ENCODE measurements at places on chromosomes 2 and 18.

- DNase-seq: peak; percentile 5
These were observed 1517.5 kb upstream of the ZEB2 start for GRCh38 chr2:146037334-146037870.

GRCh38 chr2:1248187-1248586 lies 165.1 kb upstream of the TPO start:
- DNase-seq: no peak

DNA sequence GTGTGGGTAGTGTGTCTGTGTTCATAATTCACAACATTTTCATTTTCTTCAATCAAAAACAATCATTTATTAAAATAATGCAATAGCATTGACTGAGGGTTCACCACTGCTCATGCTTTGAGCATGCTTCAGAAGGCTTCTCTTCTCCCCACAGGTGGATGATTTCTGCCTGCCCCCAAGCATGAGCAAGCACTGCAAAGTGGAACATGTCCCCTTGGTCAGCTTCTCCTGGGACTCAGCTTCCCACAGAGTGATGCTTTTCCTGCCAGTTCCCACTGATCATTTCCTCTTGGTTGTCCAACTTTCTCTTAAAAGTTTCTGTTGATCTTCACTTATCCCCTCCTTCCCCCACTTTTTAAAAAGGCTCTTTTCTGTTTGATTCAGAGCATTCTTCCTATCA lies 31.5 kb upstream of the CDH19 start:
- no peak for DNase-seq

GRCh38 chr18:75115514-75115913 lies 93.4 kb downstream of the PTGR3 start:
- no peak for DNase-seq

DNA sequence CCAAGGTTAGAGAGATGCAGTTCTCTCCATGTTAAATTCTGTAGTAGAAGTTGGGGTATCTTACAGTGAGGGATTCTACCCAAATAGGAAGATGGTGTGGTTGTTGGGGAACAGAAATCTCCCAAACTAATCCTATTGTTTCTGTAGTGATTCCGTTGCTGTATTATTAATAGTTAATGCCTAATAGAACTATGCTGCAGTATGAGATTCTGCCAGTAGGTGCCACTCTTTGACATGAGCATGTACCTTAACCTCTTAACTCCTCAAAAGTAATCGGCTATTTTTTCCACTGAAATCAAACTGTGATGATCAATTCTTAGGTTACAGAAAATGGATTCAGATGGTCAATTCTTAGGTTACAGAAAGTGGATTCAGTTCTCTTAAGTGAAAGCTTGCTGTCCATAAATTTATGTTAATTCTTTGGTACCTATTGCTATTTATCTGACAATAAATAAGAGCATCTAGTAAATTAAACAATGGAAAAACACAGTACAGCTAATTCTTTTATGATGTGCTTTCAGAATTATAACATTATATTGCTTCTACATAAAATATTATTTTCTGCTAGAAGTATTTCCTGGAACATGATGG lies 97.9 kb upstream of the DLX2 start:
- DNase-seq: no peak

DNA sequence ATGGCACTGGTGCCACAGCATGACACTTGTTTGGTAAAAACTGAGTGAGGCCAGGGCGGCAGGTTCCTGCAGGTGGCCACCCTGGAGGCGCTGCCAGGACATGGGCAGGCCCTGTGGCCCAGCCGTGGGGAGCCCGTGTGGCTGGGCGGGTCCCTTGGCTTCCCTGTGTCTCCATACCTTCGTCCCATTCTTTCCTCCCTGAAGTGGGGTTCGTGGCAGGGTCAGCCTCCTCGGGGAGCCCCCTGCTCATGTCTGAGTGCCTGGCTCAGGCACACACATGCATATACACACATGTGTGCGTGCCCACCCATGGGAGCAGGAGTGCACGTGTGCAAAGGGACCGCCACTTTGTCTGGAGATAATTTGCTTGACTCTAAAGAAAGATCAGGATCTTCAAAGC lies 86.5 kb upstream of the HDAC4 start:
- DNase-seq: no peak

DNA sequence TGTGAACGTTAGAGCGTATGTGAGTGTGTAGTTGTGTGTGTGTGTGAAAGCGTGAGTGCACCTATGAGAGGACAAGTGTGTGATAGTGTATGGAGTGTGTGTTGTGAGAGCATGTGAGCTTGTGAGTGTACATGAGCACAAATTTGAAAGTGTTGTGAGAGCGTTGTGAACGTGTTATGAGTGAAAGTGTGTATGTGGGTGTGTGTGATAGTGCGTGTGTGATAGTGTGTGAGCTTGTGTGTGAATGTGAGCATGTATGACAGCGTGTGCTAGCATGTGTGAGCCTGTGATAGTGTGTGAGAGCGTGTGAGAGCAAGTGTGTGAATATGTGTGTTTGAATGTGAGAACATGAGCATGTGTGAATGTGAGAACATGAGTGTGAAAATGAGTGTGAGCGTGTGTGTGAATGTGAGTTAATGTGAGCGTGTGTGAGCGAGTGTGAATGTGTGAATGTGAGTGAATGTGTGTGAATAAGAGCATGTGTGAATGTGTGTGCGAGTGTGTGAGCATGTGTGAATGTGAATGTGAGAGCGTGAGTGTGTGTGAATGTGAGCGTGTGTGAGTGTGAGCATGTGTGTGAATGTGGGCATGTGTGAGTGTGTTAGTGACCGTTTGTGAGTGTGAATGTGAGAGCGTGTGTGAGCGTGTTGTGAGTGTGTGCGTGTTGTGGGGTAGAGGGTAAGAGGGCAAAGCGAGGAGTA lies 25.0 kb downstream of the RALB start:
- no peak for DNase-seq

- DNase-seq: no peak
These were observed 355.3 kb upstream of the RAB12 start for GRCh38 chr18:8253944-8254343.

DNA sequence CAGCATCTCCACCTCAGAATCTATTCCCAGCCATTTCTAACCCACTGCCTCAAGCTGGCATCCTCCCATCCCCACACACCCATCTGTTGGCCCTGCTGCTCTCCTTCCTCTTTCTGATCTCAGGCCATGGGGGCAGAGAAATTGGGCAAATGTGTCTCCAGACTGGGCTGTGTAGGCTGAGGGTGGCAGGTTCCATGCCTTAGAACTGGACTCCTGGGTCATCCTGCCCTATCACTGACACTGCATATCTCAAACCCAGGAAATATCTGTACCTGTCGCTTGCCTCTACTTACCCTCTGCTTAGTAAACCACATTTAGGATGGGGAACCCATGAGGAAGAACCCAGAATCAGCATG lies 1.8 kb downstream of the WNT10A start:
- no peak for DNase-seq

GRCh38 chr18:53991805-53992204 lies 232.7 kb downstream of the MBD2 start:
- peak; percentile 30 for DNase-seq

DNA sequence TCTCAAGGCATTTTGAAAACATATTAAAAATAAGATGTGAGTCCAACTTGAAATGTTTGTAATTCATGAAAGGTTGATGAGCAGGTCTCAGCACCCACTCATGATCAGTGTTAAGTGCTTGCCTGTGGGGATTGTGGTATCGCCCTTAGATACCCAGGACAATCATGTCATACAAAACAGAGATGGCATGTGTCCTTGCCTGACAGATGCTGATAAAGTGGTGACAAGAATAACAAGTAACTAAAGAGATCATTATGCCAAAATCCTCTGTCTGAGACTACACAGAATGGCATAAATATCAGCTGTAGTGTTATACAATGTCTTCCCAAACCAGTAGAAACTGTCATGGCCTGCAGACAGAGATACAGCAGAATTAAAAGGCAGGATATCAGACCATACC lies 930.3 kb downstream of the SUCLG1 start:
- no peak for DNase-seq

DNA sequence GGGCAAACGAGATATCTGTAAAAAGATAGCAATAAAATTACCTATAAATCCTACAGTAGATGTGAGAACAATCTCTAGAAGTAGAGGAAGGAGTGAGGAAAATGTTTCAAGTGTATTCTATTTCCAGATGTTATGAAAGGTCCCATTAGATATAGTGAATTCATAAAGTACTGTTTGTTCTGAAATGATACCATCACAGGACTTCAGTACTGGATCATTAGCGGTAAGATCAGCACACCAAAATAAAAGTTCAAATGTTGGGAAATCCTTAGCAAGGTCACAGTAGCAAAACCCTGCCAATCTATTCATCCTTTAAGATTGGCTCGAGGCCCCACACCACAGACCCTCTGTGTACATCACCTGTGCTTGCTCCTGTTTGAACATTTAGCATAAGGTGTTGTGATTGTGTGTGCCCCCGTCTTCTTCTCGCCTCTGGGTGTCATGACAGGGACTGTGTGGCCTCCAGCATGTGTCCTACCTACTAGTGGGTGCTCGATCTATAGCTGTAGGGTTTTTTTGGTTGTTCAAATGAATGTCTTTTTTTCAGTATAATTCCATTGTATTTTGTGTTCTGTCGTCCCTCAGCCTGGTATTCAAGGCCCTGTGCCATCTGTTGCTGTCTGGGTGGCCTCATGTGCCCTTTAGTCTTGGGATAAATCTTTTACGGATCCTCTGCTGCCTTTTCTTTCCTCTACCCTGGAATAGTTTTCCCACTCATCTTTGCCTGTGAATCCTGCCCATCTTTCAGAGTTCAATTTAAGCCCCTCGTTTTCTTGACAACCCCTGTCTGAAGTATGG lies 9.1 kb downstream of the MFSD6 start:
- no peak for DNase-seq

DNA sequence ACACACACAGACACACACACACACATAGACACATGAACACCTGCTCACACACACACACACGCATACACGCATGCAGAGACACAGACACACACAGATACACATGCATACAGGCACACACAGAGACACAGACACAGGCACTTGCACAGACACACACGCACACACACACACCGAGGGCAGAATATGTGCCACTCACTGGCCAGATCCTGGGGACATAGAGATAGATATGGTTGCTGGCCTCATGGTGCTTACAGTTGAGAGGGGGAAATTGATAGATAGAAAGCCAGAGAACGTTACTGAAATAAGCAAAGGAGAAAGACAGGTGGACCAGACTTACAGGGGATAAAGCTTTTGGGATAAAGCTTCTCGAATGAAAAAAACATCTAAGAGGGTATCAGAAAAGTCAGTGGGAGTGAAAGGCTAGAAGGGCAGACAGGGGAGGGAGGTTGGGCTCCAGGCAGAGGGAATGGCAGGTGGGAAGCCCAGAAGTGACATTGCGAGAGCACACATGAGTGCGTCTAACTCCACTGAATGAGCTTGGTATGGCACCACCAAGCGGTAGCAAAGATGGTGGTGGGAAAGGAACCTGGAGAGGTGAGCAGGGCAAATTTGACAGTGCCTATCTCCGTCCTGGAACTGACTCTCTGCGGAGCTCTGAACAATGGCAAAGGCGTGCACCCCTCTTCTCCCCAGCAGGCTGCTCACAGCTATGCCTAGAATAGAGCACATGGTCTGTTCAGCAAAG lies 390.1 kb upstream of the TRIB2 start:
- no peak for DNase-seq

DNA sequence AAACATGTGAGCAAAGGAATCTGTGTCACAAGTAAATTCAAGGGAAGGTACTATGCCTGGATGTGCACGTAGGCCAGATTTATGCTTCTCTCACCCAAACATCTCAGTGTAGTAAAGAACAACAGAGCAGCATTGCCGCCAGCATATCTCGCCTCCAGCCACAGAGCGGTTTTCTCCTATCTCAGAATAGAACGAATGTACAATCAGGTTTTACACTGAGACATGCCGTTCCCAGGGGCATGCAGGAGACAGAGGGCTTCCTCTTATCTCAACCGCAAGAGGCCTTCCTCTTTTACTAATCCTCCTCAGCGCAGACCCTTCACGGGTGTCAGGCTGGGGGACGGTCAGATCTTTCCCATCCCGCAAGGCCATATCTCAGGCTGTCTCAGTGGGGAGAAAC lies 175.3 kb downstream of the RPIA start:
- no peak for DNase-seq

GRCh38 chr2:164935118-164936101 lies 19.9 kb downstream of the SLC38A11 start:
- DNase-seq: no peak

- no peak for DNase-seq
These were observed 150.3 kb downstream of the SATB2 start for GRCh38 chr2:199307461-199307860.

GRCh38 chr2:216113572-216113971 lies 4.4 kb downstream of the XRCC5 start:
- no peak for DNase-seq

DNA sequence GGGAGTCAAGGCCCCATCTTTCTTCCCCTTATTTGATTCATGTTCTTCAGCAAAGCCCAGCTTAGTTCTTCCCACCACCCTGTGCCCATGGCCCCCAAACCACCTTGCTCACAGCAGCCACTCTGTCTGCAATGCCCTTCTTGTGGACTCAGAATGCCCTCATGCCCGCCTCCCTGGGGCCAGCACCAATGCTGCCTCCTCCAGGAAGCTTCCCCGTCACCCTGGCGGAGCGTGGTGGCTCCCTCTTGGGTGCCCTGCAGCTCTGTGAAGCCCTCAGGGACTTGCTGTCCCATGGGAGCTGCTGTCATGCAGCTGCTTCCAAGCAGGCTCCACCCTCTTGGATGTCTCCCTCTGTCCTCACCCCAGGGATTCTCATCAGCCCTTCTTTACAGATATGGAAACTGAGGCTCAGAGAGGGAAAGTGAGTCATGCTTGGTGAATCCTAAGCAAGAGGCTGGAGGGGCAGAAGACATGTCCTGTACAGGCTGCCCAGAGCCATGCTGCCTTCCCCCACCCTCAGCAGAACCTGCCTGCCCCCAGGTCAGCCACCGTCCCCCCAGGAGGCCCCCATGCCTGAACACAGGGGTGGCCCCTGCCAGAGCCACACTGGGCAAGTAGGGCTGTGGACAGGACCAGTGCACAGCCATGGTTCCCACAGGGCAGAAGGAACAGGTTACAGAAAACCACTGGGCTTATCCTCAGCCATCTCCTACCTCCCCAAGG lies 11.8 kb upstream of the DUSP2 start:
- no peak for DNase-seq

DNA sequence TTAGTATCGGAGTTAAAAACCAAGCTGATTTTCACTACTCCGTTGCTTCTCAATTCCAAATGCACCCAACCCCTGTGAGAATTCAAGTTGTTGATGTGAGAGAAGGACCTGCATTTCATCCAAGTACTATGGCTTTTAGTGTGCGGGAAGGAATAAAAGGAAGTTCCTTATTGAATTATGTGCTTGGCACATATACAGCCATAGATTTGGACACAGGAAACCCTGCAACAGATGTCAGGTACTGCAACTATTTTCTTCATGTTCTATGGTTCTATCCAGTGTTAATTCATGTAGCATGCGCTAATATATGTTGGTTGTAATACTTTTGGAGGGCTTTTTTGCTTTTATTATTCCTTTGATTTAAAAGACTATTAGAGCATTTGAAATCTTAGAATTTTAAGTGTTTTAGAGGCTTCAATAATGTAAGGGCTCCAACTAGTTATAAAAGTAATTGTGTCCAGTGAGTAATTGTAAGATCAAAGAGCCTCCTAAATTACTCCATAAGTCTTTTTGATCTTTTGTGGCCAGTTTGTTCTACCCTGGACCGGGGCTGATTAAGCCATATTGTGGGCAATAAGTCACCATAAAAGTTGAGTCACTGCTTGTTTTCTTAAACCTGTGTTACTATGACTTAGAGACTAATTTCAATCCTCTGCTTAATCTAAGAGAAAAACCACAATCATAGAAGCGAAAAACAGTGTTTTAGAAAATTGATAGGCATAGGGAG lies 22.9 kb downstream of the DSG4 start:
- no peak for DNase-seq

All from HS-5 (cell line).